Activated B cell treated with CpG ODN at 0.5 μM for 24 hours (primary cell): ENCODE measurements at places on chromosomes 3 and 15.

DNA sequence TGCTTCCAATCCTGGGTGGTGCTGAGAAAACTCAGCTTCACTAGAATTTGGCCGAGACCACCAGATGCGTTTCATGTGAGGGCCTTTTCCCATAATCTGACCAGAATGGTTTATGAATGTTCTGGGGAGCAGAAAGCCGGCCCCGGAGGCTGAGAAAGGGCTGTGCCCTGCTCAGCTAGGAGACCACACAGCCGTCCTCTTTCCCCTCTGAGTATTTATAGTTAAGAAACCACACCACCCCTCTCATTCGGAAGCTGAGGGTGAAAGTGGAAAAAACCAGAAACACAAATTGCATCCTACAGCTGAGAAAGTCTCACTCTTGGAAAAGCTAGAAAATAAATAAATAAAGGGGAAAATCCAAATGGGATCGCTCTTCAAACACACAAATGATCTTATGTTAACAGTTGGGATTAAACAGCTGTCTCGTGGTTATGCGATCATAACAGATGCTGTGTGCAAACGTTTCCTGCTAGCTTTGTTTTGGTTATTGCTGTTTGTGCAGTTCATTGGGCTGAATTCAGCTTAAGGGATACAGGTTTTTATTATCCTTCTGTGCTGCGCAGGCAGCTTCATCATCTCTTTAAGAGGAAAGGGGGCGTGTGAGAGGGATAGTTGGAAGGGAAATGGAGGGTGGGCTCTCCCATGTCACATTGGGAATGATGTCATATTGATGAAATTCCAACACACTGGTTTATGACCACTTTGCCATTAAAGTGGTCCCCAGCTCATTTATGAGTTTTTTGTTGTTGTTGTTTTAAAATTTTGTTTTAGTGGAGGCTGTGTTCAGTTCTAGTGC lies 1026.2 kb upstream of the NR2F2 start:
- DNase-seq = no peak

DNA sequence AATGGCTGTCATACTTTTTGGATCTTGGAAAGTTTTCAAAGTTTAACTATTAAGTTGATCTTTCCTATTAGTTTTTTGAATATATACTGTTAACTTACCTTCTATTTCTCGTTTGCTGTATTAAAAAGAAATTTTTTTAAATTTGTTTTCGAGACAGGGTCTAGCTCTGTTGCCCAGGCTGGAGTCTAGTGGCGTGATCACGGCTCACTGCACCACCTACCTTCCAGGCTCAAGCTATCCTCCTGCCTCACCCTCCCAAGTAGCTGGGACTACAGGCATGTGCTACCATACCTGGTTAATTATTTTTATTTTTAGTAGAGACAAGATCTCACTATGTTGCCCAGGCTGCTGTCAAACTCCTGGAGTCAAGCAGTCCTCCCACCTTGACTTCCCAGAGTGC lies 4.6 kb downstream of the KNL1 start:
- DNase-seq = no peak

DNA sequence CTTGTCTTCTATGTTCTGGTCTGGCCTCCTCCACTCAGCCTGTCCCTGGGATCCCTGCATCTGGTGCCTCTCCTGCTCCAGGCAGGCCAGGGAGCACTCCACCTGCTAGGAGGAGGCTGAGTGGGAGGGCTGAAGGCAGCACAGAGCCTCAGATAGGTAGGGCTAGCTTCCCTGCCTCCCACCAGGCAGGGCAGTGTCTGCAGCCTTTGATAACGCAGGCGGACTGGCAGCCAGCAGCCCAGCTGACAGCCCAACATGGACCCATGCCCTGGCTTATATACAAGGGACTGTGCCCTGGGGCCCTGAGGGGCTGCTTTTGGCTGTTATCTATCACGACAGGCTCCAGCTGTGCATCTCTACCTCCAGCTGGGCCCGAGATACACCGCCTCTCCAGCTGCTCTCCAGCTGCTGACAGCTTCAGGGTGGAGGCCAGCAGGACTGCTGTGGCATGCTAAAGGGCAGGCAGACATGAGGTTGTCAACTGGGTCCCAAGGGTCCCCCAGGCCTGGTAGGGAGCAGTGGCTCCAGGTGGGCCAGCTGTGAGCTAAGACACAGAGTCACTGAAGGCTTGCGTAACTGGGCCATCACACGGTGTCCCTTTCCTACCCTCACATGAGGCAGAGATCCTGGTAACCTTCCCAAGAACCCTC lies 5.2 kb upstream of the CLK3 start:
- DNase-seq = no peak

DNA sequence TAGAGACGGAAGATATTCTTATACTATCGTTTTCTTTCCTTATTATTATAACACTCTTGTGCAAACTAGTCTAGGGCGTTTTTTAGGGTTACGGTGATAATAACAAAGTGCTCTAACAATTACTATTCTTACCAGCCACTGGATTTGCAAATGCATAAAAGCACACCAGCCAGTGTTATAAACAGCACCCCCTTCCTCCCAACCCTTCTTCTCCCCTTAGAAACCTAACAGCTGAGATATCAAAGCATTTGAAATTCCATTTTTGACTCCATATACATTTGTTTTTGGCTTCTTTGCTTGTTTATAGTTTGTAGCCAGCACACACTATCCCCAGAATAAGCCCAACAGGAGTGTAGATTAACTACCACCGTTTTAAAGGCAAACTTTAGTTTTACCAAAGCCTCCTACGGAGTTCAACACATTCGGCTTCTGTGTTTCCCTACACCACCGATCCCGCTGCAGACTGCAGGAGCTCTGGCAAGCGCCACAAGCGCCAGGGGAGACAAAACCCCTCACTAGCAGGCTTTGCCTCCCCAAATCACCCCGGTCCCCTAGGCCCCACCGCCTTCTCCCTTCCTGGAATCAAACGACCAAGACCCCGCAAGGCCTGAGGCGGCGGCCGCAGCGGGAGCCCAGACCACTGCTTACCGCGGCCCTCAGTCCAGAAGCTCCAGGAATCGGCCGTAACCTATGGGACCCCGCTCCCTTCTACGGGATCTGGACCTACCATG lies 461 bp downstream of the COPB2 start:
- DNase-seq = no peak

DNA sequence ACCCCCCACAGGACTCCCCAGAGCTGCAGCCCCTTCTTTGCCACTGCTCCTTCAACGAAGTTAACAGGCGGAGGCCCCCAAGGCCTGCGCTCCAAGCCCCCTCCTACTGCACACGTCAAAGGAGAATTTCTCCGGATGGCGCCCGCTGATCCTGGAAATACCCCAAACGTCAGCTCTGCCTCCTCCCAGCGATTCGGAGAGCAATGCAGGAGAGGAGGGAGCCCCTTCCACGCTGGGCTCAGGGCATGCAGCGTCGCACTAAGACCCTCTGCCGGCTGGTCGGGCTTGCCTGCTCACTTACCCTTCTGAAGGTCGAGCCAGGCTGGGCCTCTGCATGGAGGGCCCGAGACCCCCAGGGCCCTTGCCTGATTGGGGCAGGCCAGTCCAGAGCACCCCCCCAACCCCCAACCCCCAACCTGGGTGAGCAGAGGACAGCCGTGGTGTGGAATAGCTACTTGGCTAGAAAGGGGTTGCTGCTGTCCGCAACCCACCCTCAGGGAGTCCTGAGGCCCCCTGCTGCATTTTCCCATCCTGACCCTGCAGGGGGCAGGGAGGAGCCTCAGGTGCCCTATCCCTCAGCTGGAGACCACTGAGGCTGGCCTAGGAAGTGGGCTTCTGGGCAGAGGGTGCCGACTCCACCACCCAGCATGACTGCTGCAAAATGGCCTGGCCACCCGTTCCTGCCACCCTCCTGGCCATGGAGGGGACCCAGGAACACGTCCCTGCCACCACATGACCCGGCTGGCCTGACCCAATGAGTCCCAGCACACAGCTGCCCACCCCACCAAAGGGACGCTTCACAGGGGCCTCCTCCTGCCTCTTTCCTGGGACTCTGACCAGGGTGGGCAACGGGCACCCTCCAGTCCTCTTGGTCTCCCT lies 976 bp downstream of the ATP2B2 start:
- DNase-seq = no peak

- no peak for DNase-seq
Observed at GRCh38 chr3:39052583-39052982, 767 bp downstream of the WDR48 start.

DNA sequence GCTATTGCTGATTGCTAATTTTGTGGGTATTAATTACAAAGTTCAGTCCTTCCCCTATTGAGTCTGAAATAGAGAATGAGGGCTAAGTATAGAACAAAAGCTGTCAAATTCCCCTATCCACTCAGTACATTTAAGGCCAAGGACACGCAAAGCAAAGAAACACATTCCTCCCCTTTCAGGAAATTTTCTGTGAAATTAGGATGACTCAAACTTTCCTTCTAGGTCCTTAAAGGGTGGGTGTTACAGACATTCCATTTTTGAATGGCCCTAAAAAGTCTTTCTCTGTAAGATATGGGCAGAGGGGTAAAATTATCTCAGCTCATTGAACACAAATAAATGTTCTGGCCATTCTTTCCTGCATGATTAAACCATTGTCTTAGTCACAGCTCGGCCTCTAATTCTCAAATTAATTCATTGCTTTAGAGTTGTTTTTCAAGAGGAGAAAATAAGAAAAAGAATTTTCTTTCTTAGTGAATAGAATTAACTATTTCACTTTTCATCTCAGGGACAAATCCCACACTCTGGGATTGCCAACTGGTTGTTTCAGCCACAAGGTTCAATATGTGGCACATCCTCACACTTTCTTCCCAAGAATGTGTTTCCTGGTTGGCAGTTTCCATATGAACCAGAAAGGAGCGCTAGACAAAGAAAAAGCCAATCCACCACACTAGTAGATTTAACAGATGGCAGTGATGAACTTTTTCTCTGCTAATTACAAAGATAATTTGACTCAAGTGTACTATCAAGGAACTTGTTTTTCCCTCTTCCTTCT lies 424.1 kb downstream of the ZNF385D start:
- no peak for DNase-seq

DNA sequence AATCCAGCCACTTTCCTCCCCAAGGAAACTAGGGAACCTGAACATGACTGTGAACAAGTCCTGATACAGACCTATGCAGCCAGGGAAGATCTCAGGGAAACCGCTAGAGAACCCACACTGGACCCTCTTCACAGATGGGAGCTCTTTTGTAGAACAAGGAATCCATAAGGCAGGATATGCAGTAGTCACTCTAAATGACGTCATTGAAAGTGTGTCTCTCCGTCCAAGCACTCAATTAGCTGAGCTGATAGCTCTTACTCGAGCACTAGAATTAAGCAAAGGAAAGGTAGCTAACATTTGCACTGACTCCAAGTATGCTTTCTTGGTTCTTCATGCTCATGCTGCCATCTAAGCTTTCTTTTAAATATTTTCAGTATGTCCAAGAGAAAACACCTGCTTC lies 10.0 kb upstream of the SMCO1 start:
- DNase-seq = no peak
